Breast epithelium (tissue), 4 donors: ENCODE measurements at places on chromosomes 2 and 18. TPM values are rescaled to one million over a fixed set of nuclear protein-coding genes. Genes with fewer than 3 reads are reported as not detected.

- H3K27ac ChIP-seq = no peak overlapping the region
- DNase-seq = no peak
Observed at GRCh38 chr18:44597797-44598196, 82.9 kb upstream of the SETBP1 start.

GRCh38 chr2:42102591-42103450, 55.0 kb downstream of the PKDCC start:
- H3K27ac ChIP-seq = peak overlapping the region; percentile 92
- no peaks in the 10 kb centered on the region for H3K4me1 ChIP-seq
- peak overlapping the region; percentile 54 for H3K4me3 ChIP-seq

- no peaks in the 10 kb centered on the region for H3K36me3 ChIP-seq
- no peaks in the 10 kb centered on the region for H3K27me3 ChIP-seq
- no peak for DNase-seq
- no peak overlapping the region for H3K27ac ChIP-seq
- no peak overlapping the region for H3K4me3 ChIP-seq
Observed at GRCh38 chr2:240400371-240401161, 34.9 kb upstream of the GPC1 start.

DNA sequence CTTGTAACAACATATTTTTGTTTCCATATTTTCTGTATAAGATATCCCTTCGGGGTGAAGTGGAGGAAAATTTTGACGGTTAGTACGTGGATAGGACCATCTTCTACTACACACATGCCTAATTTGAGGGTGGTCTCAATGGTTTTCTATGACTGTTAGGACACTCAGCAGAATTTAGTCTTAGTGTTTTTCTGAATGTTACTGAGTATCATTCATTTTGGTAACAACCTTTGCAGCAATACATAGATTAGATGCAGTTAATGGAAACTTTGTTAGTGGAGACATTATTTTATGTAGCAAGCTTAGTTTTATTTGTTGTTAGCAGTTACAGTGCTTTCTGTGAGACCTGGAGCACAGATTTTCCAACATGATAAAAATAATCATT, 1.6 kb downstream of the ITGAV start:
- H3K4me3 ChIP-seq = peak overlapping the region; percentile 89
- no peak for DNase-seq
- no peaks in the 10 kb centered on the region for H3K36me3 ChIP-seq
- peaks cover 3% of the 10 kb centered on the region for H3K4me1 ChIP-seq

- H3K36me3 ChIP-seq = peaks cover 19% of the 10 kb centered on the region
- H3K4me3 ChIP-seq = no peak overlapping the region
- no peaks in the 10 kb centered on the region for H3K27me3 ChIP-seq
- peak; percentile 29 for DNase-seq
- no peak overlapping the region for H3K27ac ChIP-seq
Observed at GRCh38 chr2:128178650-128179460, 87.9 kb downstream of the UGGT1 start.

DNA sequence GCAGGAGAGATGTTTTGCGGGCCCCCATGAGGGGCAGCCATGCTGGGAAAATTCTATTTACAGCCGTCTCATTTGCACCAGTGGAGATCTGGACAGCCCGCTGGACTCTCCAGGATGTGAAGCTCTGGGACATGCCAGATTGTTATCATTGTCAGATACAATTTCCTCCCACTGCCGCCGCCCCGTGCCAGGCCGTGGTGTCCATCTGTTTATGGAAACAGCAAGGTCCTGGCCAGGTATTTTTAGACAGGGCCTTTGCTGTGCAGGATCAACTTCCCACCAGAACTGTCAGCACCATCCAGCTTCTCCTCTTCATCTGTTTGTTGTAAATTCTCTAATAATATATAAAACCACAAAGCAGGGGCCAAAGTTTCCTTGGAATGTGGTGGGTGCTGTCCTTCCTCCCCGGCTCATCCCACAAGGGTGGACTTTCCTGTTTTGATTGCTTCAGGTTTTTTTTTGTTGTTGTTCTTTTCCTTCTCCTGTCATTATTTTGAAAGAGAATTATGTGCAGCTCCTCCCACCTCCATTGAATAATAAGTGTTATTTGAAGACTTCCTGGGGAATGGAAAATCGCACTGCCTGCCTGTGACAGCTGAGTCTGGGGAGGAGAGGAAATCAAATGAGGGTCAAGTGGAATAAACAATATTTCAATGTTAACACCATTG, 398.1 kb downstream of the TNS1 start:
- H3K36me3 ChIP-seq = no peaks in the 10 kb centered on the region
- no peak overlapping the region for H3K4me3 ChIP-seq
- no peaks in the 10 kb centered on the region for H3K4me1 ChIP-seq
- H3K27me3 ChIP-seq = no peaks in the 10 kb centered on the region

- no peaks in the 10 kb centered on the region for H3K4me1 ChIP-seq
- no peaks in the 10 kb centered on the region for H3K36me3 ChIP-seq
- no peak for DNase-seq
- H3K4me3 ChIP-seq = no peak overlapping the region
- H3K27ac ChIP-seq = no peak overlapping the region
- H3K27me3 ChIP-seq = no peaks in the 10 kb centered on the region
Observed at GRCh38 chr18:54983041-54983686, 23.9 kb upstream of the CCDC68 start.

GRCh38 chr2:186125156-186125555, 360.9 kb upstream of the ZC3H15 start:
- H3K27me3 ChIP-seq = no peaks in the 10 kb centered on the region
- H3K27ac ChIP-seq = no peak overlapping the region
- H3K36me3 ChIP-seq = no peaks in the 10 kb centered on the region

- no peak overlapping the region for H3K4me3 ChIP-seq
- peaks cover 3% of the 10 kb centered on the region for H3K36me3 ChIP-seq
- no peaks in the 10 kb centered on the region for H3K27me3 ChIP-seq
- no peaks in the 10 kb centered on the region for H3K4me1 ChIP-seq
- no peak for DNase-seq
Observed at GRCh38 chr2:207926133-207926988, 99.0 kb downstream of the PLEKHM3 start.

DNA sequence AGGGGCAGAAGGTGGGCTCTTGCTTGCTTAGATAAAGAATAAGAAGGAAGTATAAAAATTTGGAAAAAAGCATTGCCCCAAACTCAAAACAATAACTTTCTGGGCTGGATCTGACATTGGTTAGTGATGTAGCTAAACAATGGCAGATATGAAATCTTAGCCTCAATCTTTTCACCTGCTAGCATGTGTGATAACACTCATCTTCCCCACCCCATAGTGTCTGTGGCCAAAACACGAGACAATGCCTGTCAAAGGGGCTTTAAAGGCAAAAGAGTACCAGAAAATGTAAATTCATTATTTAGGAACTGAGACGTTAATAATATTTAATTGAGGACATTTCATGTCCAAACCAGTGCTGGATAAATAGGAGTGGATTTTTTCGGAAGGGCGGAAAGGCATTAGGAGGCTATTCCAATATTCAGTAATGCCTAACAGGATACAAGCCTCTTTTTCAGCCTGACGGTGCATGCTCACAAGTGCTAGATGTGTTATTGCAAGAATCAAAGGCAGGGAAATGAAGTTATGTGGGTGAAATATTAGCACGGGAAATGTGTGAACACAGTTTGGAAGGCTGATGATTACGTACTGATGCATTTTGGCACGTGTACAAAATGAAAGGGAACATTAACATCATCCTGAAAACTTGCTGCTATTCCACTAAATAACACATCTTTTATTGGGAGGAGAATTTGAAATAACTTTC, 395.7 kb downstream of the GALR1 start:
- no peaks in the 10 kb centered on the region for H3K27me3 ChIP-seq
- H3K4me1 ChIP-seq = no peaks in the 10 kb centered on the region
- H3K27ac ChIP-seq = no peak overlapping the region
- no peaks in the 10 kb centered on the region for H3K36me3 ChIP-seq

DNA sequence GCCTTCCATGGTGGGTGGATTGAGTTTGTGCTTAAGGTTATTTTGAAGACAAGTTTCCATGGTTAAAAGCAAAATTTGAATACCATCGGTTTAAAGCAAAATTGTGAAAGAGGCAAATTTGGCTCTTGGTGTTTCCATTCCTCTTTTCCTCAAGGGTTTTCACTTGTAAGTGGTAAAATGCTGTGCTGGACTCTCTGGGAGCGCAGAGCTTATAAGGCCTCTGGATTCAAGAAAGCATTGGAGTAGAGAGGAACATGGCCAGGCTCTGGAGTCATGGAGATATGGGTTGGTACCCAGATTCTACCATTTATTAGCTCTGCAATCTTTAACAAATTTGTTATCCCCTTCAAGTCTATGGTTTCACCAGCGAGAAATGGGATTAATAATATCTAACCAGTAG, 17.5 kb downstream of the KCNE4 start:
- DNase-seq = no peak
- no peaks in the 10 kb centered on the region for H3K36me3 ChIP-seq
- H3K4me3 ChIP-seq = no peak overlapping the region
- no peaks in the 10 kb centered on the region for H3K27me3 ChIP-seq
- no peaks in the 10 kb centered on the region for H3K4me1 ChIP-seq

Gene HRH4
- total RNA-seq = not detected

Gene FIGN
- total RNA-seq = 5.0 TPM

Gene SIX2
- total RNA-seq = 1.5 TPM

Gene C2orf78
- total RNA-seq = not detected

Gene FOXD4L1
- total RNA-seq = not detected

Gene ALK
- total RNA-seq = 0.64 TPM

Gene B3GNT7
- 2.3 TPM for total RNA-seq

Gene COPS8
- 205 TPM for total RNA-seq

Gene POMC
- 2.8 TPM for total RNA-seq
